ENCODE measurements at places on chromosomes 16 and 17.

DNA sequence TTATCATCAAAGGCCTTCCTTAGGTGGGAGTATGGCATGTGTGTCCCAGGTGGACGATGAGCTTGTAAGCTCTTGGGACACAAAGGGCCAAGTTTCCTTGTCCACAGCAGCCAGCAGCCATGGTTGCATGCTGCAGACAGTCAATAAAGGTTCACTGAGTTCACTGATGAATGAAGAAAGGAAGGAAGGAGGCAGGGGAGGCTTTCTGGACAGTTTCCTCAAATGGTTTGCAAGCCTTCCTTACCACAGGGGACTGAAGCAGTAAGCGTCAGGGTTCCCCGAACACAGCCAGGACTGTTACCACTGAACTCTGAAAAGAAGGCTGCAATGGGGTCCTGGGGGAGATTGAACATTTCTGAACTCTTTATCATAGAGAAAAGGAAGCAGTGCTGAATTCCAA, 111.1 kb downstream of the GAS7 start:
- DNase-seq = no peak

GRCh38 chr16:66913711-66914110, 5.0 kb downstream of the CDH16 start:
- DNase-seq = no peak

DNA sequence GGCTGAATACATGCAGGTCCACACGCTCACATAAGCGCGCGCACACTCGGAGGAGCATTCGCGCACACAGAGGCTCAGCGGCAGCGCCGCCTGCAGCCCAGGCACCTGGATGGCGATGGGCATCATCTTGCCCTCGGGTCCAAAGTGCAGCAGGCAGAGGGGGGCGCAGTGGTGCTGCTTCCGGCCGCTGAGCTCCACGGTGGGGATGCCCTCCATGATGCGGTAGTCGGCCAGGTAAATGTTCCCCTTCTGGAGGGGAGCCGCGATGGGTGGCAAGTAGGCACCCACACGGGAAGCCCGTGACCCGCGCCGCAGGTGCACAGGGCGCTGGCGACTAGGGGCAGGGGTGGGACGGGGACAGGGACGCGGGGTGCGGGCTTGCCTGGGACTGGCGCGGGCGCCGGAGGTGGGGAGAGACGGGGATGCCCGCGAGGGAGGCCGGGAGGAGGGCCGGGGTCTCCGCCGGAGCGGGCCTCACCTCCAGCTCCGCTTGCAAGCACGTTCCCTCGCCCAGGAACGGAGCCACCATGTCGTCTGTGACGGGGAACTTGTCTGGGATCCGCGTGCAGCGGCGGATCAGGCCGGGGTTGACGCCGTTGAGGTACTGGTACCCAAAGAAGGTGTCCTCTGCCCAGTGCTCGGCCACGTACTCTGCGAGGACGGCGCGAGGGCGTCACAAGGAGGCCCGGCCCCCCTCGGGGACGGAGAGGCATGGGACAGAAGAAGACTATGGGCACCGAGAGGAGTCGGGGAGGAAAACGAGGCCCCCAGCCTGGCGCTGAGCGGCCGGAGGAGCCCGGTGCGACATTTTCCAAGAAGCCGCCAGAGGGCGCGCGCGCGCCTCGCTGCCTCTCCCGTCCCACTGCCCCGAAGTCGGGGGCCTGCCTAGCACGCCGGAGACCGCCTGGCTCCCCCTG, 8.0 kb downstream of the ALOX12B start:
- DNase-seq = peak; percentile 59

GRCh38 chr16:53053967-53054669, 673 bp upstream of the CHD9 start:
- no peak for DNase-seq

GRCh38 chr17:28097901-28098300, 55.4 kb downstream of the NLK start:
- no peak for DNase-seq

DNA sequence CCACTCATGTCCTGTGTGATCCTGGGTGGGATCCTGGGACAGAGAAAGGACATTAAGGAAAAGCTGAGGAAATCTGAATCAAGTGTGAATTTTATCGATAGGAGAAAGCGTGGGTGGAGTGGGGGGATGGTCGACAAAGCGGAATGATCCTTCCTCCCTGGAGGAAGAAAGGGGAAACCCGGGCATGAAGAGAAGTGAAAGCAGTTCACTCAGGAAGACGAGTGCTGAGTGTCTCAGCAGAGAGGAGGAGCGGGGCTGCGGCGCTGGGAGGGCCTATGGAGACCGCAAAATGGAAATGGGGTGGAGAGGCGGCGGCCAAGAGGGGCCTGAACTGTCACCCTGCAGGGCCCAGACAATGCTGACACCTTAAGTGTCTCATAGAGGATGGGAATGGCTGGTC, 8.7 kb downstream of the ZDHHC7 start:
- DNase-seq = no peak

DNA sequence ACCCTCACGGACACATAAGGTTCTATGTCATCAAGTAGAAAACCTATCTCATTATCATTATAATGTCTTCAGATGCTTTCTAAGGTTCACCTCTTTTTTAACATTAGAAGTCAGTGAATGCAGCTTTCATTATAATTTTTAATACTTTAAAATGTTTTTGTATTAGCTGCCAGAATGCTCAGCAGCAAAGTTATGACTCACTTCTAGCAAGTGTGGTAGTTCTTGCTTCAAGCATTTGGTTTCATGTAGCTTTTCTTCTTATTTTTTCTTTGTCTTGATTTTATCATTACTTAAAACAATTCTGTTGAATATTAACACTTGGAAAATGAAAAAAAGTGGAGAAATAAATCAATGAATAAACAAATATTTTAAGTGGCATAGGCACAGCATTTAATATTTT, 23.4 kb downstream of the LPCAT2 start:
- no peak for DNase-seq

- DNase-seq = no peak
Measured at GRCh38 chr16:84661418-84662060, 13.2 kb downstream of the KLHL36 start.

DNA sequence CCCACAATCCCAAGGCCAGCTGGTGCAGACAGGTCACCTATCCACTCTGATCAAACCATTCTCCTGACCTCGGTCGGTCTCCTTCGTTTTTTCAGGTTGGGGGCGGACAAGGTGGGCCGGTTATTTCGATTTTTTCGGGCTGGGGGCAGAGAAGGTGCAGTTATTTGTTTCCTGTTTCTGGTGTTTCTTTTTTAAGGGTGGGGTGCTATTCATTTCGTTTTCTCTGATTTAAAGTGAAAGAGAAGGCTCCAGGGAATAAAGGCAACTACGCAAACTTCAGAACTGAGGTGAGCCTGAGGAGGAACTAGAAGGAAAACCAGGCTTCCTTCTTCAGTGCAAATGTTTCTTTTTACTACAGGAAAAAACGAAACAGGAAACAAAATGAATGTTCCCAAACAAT, 64.8 kb downstream of the ANKRD11 start:
- no peak for DNase-seq

DNA sequence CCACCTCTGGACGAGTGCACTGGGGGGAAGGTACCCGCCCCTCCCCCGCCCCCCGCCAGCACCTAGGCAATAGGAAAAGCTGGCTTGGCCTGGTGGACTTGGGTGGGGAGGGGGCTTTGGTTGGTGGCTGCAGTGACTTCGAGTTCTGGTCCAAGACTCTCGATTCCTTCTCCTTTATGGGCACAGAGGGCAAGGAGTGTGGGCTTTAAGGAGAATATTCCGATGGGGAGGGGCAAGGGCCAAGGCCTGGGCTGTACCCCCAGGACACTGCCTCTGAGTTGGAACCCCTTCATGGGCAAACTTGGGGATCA, 409 bp downstream of the ACSF2 start:
- no peak for DNase-seq

GRCh38 chr16:90018297-90018651, 982 bp downstream of the DBNDD1 start:
- DNase-seq = no peak

DNA sequence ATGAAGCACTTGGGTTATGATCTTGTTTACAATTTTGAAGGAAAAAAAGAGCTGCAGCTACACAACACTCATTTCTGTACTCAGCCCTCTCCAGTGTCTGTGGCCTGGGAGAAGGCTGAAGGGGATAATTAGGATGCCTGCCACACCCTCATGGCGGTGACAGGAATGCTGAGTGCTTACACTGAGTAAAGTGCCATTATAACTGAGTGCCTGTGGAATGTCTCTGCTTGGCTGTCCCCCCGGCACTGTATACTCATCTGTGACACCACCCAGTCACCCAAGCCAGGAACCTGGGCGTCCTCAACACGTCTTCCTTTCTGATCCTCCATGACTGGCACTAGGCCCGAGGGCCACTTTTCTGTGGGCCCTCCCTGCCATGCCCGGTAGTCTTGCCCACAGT, 3.5 kb upstream of the MRPL38 start:
- DNase-seq = no peak

DNA sequence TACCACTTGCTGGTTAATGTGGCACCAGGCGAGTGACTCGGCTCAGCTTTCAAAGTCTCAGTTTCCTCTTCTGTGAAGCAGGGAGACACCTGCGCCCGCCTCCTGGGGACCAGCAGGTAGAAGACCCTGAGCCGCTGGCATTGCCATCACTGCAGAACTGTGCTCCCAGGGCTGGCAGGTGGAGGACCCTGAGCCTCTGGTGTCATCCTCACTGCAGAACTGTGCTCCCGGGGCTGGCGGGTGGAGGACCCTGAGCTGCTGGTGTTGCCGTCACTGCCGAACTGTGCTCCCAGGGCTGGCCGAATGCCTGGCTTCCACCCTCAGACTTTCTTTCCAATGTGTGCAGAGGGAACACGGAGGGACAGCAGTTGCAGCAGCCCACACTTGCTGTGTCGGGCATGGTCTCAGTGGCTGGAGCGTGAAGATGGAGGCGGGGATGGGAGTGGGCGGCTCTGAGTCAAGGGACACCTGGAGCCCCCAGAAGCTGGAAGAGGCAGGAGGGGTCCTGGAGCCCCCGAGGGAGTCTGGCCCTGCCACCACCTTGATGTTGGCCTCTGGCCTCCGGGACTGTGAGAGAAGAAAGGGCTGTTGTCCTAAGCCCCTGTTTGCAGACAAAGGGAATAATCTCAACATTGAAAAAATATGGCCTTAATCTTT, 75.8 kb upstream of the METTL9 start:
- no peak for DNase-seq

Measured in stimulated activated CD8-positive, alpha-beta memory T cell treated with anti-CD3 and anti-CD28 coated beads, Interleukin-4, amount 100 ng/mL, for 1 hour (primary cell).